ENCODE measurements at places on chromosomes 6 and 20. TPM values are rescaled to one million over a fixed set of nuclear protein-coding genes. Genes with fewer than 3 reads are reported as not detected.

DNA sequence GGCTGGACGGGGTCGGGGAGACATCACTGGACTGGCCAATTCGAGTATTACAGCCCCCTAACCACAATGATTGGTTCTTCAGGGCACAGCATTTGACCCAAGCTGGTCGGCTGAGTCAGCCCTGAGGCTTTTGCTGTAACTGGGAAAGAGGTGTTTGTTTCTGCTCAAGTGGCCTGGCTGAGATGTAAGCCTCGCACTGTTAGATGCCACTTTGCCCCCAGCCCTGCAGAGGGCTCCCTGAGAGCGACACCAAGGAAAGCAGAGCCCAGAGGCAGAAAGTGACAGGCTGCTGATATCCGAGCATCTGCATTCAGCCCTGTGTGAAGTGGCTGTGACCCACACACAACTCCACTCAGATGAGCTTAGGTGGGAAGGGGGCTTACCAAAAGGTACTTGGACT lies 19.4 kb downstream of the ERGIC3 start:
- no peaks in the 10 kb centered on the region for H3K4me1 ChIP-seq
- H3K27me3 ChIP-seq, result no peaks in the 10 kb centered on the region
- H3K4me3 ChIP-seq, result no peak overlapping the region
- DNase-seq, result no peak
- no peak overlapping the region for H3K27ac ChIP-seq

GRCh38 chr6:149499066-149499465 lies 14.3 kb upstream of the ZC3H12D start:
- no peaks in the 10 kb centered on the region for H3K4me1 ChIP-seq
- DNase-seq, result peak; percentile 88
- H3K36me3 ChIP-seq, result no peaks in the 10 kb centered on the region
- H3K27me3 ChIP-seq, result no peaks in the 10 kb centered on the region
- no peak overlapping the region for H3K4me3 ChIP-seq
- peak overlapping the region; percentile 66 for H3K27ac ChIP-seq

Gene PCMT1
- polyA plus RNA-seq, result 72.3 TPM

- DNase-seq, result peak; percentile 51
- no peak overlapping the region for H3K27ac ChIP-seq
- H3K27me3 ChIP-seq, result no peaks in the 10 kb centered on the region
Measured at GRCh38 chr6:130908958-130909357, 81.8 kb downstream of the SMLR1 start.

Gene SUMO4
- 0.19 TPM for polyA plus RNA-seq

DNA sequence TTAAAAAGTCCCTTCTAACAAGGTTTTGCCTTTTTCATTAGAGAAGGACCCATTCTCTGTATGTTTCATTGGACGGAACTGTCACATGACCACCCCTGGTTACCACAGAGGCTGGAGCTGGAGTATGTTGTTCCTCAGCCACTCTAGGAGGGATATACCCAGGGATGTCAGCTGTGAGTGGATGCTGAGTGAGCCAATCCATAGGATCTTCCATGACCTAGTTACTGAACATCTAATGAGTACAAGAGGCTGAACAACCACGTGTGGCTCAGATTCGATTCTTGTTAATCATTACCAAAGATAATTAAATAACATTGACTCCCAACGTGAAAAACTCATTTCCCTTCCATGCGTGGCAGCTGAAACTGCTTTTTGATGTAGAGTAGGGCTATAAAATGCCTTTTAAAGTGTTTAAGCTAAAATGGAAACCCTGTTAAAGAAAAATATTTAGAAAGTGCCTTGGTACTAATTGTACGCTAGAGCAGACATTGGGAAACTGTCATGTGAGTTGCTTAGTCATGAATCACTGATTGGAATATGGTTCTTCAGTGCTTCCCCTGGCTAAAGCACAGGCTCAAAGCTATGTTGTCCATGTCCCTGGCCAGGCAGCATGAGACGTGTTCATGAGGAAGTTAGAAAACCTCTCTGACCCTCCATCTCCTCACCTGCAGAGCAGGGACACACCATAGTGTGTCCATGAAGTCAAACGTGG lies 256.1 kb downstream of the ZNF217 start:
- peaks cover 6% of the 10 kb centered on the region for H3K4me1 ChIP-seq
- H3K4me3 ChIP-seq, result no peak overlapping the region
- DNase-seq, result no peak
- no peaks in the 10 kb centered on the region for H3K36me3 ChIP-seq
- no peaks in the 10 kb centered on the region for H3K27me3 ChIP-seq
- no peak overlapping the region for H3K27ac ChIP-seq

Data from muscle of leg (tissue), 16 donors.